ENCODE measurements at places on chromosomes 2 and 18. TPM values are rescaled to one million over a fixed set of nuclear protein-coding genes. Genes with fewer than 3 reads are reported as not detected.

GRCh38 chr2:84880645-84881521, at the start of gene TRABD2A:
Gene TRABD2A (minus strand): TSS chr2:84881084. CDS start chr2:84881039, 45 bp downstream.
- no peak for DNase-seq

- no peak for DNase-seq
These were observed 97.5 kb upstream of the FSHR start for GRCh38 chr2:49251766-49252165.

The KLHL41 gene
- total RNA-seq, result 2.8 TPM

GRCh38 chr2:40386177-40386576, 65.7 kb downstream of the SLC8A1 start:
- DNase-seq, result no peak

GRCh38 chr2:222043897-222044296, 254.9 kb downstream of the PAX3 start:
- no peak for DNase-seq

Measured in thyroid gland (tissue), 4 donors.